Muscle of leg (tissue), 16 donors: ENCODE measurements at places on chromosomes 13 and 19. TPM values are rescaled to one million over a fixed set of nuclear protein-coding genes. Genes with fewer than 3 reads are reported as not detected.

EPSTI1 gene
- total RNA-seq = 2.7 TPM

SHISA7 gene
- total RNA-seq = under 0.01 TPM

TECR gene
- 71.3 TPM for total RNA-seq

SHISA2 gene
- 96.6 TPM for total RNA-seq

ZIC2 gene
- not detected for total RNA-seq

DNA sequence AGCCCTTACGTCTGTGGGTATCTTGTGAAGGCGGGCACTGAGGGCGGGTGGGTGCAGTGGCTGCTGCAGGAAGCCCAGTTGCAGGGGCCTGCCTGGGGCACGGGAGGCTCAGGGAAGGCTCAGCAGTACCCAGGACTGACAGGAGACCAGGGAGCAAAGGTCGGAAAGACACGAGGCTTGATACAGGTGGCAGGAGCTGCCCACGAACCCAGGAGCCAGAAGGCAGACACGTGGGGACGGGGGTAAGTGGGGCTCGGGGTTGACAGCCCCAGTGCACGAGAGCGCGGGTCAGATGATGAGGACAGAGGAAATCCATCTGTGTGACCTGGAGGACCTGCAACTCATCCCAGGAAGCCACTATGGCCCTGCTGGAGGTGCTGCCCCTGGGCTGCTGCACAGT, 25.3 kb downstream of the ELAVL1 start:
- peaks cover 88% of the 10 kb centered on the region for H3K36me3 ChIP-seq
- no peaks in the 10 kb centered on the region for H3K4me1 ChIP-seq
- no peak overlapping the region for H3K27ac ChIP-seq
- no peak overlapping the region for H3K4me3 ChIP-seq

GRCh38 chr13:97359181-97360057, 74.5 kb upstream of the RAP2A start:
- no peak overlapping the region for H3K27ac ChIP-seq
- no peak overlapping the region for H3K4me3 ChIP-seq
- no peaks in the 10 kb centered on the region for H3K27me3 ChIP-seq
- peaks cover 22% of the 10 kb centered on the region for H3K36me3 ChIP-seq
- H3K4me1 ChIP-seq = no peaks in the 10 kb centered on the region

- H3K27ac ChIP-seq = peak overlapping the region; percentile 97
- DNase-seq = peak; percentile 99
- no peak overlapping the region for H3K4me3 ChIP-seq
- H3K4me1 ChIP-seq = peaks cover 17% of the 10 kb centered on the region
- H3K36me3 ChIP-seq = no peaks in the 10 kb centered on the region
- no peaks in the 10 kb centered on the region for H3K27me3 ChIP-seq
Measured at GRCh38 chr13:35979361-35979951, 151.7 kb downstream of the DCLK1 start.

DNA sequence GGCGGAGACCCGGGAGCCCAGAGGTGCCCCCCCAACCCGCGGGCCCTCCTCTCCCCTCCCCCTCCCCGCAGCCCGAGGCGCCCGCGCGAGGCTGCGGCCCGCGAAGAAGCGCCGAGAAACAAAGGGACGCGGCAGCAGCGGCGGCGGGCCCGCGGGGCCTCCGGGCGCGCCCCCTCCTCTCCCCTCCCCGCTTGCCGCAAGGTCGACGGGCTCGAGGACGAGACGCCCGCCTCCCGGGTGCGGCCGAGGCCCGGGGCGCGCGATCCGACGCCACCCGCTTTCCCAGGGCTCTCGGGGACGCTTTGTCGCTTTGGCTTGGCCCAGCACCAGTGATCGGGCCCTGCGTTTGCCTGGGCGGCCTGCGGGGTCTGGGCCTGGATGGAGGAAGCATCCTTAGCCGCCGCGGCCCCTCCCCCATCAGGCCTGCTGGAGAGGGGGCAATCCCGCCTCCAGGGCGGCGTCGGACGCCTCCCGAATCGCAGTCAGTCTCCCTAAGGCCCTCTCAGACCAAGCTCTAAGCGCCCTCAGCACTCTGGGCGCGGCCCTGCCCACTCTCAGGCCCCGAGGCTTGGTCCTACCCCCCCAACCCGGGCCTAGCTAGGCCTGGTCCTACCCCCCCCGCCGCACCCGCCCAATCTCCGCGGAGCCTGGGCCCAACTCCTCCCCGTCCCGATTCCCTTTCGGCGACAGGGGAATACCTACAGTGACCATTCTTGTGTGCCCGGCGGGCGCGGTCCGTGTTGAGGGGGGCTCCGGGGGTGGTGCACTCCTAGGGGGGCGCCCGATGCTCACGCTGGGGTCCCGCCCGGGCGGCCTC, 740 bp downstream of the ELAVL3 start:
- H3K4me3 ChIP-seq = no peak overlapping the region
- H3K27me3 ChIP-seq = peaks cover 64% of the 10 kb centered on the region
- no peak for DNase-seq
- peaks cover 4% of the 10 kb centered on the region for H3K36me3 ChIP-seq
- H3K4me1 ChIP-seq = peaks cover 25% of the 10 kb centered on the region
- H3K27ac ChIP-seq = no peak overlapping the region

GRCh38 chr13:103788061-103788652, 721.9 kb upstream of the SLC10A2 start:
- H3K4me1 ChIP-seq = no peaks in the 10 kb centered on the region
- H3K4me3 ChIP-seq = no peak overlapping the region
- no peaks in the 10 kb centered on the region for H3K27me3 ChIP-seq
- DNase-seq = peak; percentile 23
- no peak overlapping the region for H3K27ac ChIP-seq
